ENCODE measurements at places on chromosomes 12 and 14.

- DNase-seq = no peak
Observed at GRCh38 chr12:49059299-49060171, 1.1 kb downstream of the KMT2D start.

DNA sequence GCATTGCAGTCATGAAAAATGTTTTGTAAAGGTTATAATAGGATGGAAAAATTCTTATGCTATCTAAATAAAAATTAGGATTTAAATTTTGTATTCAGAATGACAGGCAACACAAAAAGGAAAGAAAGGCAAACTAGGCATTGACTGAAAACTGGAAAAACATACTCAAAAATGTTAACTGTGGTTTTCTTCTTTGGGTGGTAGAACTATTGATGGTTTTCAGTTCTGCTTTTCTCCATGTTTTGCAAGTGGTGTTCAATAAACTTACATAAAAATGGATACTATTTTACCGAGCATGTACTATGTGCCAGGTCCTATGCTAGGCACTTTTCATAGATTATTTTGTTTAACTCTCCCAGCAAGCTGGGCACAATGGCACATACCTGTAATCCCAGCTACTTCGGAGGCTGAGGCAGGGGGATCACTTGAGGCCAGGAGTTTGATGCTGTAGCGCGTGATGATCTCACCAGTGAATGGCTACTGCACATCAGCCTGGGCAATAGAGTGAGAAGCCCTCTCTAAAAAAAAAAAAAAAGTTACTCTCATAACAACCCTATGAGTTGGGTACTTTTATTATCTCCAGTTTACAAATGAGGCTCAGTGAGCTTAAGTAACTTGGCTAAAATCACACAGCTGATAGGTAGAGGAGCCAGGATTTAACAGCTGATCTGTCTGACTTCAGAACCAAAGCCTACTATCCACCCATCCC is 26.3 kb upstream of the TCP11L2 start:
- DNase-seq = no peak

GRCh38 chr12:60391051-60391450 is 795.2 kb downstream of the SLC16A7 start:
- DNase-seq = no peak

DNA sequence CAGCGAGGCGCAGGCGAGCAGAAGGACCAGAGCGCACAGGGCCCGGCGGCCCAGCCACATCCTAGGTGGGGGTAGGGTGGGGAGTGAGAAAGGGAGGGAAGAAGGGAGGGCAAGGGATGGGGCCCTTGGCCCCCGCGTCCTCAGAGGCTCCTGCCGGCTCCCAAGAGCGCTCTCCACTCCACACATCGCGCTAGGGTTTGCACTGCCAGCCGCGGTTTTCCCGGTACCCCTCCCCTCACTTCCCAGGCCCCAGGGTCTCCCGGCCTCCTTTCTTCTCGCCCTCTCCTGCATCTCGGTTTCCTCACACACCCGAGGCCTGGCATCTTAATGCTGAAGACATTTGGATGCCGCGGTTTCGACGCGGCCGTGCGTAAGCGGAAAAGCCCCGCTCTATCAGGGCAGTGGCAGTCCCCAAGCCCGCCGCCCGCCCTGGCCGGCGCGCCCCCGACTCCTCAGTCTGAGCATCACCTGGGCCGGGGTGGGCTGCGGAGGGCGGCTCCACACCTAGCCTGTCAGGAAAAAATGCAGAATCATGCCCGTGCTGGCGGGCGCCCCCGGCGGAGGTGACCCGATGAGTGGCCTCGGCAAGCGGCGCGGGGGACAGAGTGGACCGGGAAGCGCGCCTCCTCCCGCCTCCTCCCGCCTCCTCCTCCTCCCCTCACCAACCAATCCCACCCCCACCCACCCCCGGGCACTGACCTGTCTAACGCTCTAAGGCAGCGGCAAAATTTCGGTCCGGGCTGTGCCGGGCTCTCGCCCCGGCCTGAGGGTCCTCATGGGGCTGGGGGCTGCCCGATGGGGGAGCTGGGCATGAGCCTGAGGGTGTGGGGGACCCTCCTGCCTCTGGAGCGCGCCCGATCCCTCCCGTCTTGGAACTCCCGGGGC is 686 bp downstream of the B4GALNT1 start:
- no peak for DNase-seq

GRCh38 chr12:130764475-130765185 is 48.5 kb upstream of the RIMBP2 start:
- no peak for DNase-seq

DNA sequence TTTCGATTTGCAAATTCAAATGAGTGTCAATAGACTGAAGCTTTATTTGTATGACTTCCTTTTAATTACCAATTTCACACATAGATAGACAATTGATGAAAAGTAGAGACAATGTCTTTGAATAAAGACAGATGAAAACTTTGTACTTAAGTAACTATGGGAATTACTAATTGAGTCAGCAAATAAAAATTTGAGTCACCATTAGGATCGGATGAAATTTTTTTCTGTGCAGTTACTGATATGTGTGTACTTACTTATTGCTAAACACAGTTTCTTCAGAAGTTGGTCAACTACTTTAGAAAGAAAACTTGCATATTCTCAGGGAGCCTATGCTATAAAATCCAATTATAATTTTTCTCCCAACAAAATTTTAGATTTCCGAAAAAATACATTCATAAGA is 224.9 kb upstream of the SLC16A7 start:
- no peak for DNase-seq

- no peak for DNase-seq
Observed at GRCh38 chr12:386651-387050, 2.5 kb downstream of the KDM5A start.

DNA sequence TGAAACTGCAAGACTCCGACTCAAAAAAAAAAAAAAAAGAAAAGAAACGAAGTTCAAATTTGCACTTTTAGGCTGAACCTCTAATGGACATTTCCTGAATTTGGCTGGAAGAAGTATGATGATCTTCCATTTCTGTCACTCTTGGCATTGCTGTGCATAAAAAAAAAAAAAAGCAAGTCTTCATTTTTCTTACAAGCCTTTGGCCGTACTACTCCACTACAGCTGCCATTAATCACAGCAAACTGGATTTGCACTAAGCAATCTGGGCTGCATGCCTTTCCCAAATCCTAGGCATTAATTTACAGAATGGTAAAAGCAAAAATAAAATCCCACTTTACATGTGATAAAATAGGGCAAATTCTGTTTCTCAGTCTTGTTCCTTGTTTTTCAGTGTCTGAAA is 7.1 kb downstream of the CSRP2 start:
- DNase-seq = no peak

DNA sequence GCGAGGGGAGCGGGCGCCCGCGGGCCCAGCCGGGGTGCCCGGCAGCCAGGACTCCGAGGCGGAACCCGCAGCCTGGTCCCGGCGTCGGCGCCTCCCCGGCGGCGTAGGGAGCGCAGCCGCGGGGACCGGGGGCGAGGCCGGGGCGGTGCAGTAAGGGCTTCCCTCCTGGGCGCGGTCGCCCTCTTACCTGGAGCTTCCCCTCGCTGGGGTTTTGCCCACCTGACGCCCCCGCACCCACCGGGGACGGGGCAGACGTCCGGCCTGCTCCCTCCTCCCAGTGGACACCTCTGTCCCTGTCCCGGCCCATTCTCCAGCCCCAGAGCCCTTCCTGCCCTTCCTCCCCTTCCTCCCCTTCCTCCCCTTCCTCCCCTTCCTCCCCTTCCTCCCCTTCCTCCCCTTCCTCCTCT is 413 bp upstream of the TUBA1C start:
- no peak for DNase-seq

GRCh38 chr12:79143803-79144202 is 279.2 kb downstream of the SYT1 start:
- no peak for DNase-seq

- DNase-seq = no peak
Observed at GRCh38 chr14:31038521-31039166, 12.5 kb upstream of the STRN3 start.

- DNase-seq = no peak
Observed at GRCh38 chr12:25789541-25789944, 168.9 kb upstream of the RASSF8 start.

DNA sequence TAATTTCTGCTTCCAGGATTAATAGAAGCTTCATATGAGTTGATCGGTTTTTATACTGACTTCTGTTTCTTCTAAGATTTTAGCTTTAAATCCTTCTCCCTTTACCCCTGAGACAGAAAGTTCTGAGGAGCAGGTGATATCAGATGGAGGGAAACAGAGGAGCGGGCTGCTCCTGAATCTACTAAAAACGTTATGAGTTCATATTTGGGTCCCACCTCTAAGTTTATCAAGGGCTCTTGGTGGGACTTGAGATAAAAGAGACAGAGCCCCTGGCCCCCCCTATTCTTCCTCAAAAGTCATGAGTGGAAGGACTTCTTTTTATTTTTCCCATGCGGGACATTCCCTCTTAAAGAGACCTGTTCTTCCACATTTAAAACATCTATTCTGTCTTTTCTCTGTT is 23.8 kb downstream of the CLEC2A start:
- DNase-seq = no peak

DNA sequence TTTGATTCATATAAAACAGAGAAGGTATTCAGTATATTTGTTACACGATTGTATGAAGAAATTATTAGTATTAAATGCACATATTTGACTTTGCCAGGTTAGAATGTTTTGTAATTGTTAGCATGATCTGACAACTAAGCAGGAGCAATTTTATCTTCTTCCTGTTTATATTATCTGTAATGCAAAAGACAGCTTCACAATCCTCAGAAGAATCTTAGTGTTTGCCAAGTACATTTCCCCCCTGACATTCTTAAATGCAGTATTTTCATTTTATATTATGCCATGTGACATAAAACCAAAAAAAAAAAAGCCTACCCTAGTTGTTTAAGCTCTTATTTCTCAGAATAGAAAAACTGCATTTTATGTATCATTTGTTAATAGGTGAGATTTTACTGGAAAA is 469.4 kb downstream of the FOXG1 start:
- no peak for DNase-seq

DNA sequence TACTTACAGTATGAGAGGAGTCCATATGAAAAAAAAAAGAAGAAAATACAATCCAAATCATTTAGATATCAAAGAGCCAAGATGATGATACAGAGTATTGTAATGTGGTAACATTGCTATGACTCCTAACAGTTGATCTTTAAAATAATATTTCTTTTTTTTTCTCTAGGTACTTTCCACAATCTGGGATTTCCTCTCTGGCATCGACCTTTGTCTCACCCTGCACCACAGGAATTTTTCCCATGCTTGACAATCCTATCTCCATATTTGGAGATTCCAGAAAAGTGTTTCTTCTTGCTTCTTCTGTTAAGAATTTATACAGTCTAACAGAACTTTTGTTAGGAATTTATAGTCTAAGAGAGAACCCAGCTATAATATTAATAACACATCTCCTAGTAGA is 184.4 kb downstream of the ITPR2 start:
- DNase-seq = no peak

DNA sequence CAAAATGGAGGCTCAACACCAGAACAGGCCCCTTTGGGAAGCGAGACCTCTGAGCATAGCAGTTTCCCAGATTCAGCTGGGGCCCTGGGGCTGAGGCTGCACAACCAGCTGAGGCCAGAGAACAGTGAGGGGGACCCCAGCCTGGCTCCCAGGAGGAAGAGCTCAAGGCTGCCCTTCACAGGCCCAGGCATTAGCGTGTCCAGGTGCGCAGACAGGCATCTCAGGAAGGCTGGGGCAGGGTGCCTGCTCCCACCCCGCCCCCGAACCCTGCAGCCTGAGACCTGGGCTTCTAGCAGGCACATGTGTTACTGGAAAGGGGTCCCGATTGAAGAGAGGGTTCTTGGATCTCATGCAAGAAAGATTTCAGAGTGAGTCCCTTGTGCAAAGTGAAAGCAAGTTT is 27.2 kb downstream of the CALM1 start:
- no peak for DNase-seq

DNA sequence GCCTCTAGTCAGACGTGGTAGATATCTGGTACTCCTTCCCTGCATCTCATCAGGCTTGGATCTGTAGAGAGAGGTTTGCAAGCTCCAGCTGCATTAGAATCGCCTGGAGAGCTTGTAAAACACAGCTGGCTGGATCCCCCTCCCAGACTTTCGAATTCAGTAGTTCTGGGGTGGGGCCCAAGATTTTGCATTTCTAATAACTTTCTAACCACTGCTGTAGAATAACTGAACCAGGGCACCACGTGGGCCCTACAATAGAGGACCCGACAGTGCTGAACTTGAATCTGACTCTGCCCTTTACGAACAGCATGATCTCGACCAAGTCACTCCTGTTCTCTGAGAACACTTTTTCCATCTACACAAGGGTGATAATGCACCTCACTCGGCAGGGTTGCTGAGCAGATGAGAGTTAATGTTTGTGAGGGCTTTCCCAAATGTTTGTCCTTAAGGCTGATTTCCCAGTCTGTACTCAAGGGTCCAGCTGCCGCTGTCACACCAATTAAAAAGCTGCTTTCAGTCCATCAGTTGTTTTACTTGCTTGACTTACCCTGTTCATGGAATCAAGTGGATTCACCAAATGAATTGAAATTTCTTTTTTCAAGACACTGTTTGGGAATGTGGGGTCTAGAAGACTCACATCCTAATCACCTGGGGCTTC is 86.6 kb upstream of the SLC24A4 start:
- DNase-seq = no peak

GRCh38 chr12:85803231-85803630 is 33.0 kb downstream of the RASSF9 start:
- no peak for DNase-seq

- no peak for DNase-seq
Observed at GRCh38 chr12:57390174-57390573, 40.7 kb downstream of the R3HDM2 start.

DNA sequence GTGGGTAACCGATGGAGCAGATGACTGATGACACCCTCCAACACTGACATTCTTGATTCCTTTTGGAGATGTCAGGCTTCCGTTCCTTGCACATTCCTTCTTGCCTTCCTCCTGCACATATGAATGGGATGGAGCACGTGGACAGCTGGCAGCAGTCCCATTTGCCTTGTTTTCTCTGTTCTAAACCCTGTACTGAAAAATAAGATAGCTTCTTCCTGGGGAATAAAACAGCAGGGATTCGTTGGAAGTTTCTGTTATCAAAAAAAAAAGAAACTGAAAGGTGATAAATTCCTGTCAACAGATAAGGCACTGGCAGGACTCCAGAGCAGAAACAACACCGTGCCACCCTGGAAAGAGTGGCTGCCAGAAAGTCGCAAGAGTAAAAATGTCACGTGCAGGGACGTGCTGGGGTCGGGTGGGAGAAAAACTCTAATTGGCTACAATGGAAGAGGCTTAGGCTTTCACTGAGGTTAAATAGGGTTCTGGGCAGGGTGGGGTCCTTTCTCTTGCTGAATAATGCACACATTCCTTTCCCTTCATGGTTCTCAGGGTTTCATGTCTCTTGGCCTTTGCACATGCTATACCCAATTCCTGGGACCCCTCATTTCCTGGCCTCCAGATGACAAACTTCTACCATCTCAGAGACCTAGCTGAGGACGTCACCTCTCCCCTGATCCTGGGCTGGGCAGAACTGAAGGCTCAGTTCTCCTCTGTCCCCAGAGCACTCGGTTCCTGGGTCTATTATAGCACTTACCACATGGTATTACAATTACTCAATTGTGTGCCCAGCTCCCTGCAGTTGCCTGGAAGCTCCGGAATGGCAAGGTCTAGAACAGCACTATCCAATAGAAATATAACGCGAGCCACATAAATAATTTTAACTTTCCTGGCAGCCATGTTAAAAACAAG is 7.0 kb upstream of the NUAK1 start:
- no peak for DNase-seq

Data from NCI-H1048 (cell line).